Fibroblast of gingiva (primary cell): ENCODE measurements at places on chromosomes 7 and 10.

GRCh38 chr7:17523813-17524739 is 225.6 kb downstream of the AHR start:
- peak; percentile 81 for DNase-seq

GRCh38 chr10:26509307-26509706 is 71.2 kb downstream of the APBB1IP start:
- no peak for DNase-seq

DNA sequence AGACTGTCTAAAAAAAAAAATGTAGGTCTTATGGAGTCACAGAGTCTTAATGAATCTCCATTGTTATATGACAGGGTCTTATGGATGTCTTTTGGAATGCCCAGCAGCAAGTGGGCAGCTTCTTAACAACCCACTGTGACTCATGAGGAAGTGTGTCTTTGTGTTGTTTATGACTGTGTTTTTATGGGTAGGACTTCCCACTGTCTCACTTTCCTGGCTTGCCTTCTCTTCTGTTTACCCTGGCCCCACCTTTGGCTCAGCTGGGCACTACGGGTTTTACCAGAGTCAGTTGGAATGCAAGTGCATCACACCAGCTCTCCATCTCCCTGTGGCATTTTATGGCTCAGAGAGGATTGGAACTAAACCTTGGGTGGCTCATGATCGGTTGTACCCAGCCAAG is 580.5 kb downstream of the AUTS2 start:
- no peak for DNase-seq

- no peak for DNase-seq
Measured at GRCh38 chr7:2321020-2321419, 6.8 kb upstream of the SNX8 start.

GRCh38 chr10:101263150-101263752 is 34.0 kb upstream of the LBX1 start:
- no peak for DNase-seq

- DNase-seq = no peak
Measured at GRCh38 chr10:85581371-85581770, 785.2 kb downstream of the GRID1 start.

DNA sequence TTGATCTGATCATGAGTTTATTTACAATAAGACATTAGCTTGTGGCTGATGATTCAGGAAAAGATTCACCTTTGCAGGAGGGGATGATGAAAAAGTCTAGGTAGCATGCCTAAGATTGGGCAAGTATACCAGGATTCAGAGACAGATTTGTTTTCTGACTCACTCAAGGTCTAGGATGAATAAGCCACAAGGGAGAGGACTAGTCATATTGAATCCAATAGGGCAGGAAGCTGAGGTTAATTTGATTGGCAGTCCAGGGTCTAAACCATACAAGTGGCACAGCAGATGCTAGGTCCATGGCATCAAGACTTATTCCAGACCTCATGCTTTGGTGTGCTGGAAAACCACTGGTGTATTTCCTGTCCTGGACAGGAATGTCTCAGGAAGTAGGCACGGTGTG is 1133.4 kb downstream of the XPNPEP1 start:
- no peak for DNase-seq

- no peak for DNase-seq
Measured at GRCh38 chr10:120473593-120473992, 16.6 kb downstream of the PLPP4 start.

DNA sequence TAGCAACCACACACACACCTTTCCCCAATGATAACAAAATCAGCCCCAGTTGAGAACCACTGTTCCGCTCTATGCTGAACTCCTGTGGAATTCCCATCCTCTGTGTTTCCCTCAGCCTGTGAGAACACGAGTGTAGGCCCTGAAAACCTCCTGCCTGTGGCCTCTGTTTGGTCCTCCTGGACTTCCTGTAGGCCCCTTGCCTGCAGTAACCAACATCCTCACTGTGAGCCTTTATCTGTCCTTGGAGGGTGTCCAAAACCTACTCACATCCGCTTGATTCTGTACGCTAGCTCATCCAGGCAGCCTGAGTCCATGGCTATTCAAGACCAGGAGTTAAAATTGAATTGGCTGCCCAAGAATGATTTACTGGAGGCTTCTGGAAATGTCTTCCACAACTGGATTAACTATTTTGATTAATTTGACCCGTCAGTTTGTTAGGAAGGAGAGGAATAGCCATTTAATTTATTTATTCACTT is 149.8 kb downstream of the AKR1D1 start:
- no peak for DNase-seq

DNA sequence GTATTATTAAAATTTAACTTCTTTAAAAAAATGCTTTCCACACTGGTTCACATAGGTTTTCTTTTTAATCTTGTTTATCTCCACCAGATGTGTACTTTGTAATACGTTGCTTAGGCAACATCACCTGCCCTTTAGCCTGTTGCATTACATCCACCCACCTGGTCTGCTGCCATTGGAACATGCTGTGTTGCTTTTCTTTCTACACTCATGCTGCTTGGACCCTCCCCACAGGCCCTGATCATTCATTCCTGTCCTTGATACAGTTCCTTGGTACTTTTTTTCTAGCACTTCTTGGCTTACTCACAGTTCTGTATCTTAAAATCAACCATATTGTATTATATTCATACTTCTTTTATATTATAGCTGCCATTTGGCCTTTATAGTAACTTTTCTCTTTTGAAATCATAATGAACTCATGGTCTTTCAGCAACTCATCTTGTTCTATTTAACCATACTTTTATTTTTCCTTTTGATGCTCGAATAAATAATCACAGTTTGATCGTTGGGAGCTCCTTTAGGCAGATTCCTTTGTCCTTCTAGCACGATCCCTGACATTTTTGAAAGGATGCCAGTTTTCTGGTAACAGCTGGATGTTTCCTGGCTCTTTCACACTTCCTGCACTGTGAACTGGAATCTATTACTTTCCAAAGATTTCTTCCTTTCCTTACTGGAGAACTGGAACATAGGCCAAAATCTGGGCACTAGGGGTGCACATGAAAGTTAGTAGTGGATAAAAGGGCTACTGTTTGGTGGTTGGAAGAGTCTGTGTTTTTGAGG is 125.1 kb downstream of the CDK14 start:
- peak; percentile 78 for DNase-seq

DNA sequence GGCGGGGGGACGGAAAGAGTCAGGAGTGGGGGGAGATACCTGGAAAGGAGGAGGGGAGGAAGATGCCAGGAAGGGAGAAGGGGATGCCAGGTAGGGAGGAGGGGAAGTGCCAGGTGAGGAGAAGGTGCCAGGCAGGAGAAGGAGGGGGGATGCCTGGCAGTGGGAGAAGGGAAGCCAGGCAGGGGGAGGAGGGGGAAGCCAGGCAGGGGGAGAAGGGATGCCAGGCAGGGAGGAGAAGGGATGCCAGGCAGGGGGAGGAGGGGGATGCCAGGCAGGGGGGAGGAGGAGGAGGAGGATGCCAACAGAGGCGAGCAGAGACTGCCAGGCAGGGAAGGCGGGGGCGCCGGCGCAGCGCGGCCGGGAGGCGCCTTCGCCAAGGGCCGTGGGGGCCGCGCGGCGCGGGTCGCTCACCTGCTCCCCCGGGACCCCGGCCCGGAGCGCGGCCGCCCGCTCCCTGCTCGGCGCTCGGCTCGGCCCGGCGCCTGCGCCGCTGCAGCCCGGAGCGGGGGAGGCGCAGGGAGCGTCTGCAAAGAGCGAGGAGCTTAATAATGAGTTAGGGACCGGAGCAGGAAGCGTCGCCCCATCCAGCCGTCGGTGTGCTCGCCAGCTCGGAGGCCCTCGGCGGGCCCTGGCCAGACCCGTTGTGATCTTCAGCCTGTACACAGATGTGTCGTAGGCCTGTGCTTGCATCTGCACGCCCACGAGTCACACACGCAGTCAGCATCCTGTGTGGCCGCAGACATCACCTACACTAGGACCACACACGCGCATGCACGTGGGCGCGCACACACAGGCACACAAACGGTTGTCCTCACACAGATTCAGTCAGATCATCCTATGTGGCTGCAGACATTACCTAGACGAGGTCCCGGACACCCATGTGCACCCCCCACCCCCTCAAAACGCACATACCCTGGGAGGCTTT is 28.4 kb upstream of the SMARCD3 start:
- DNase-seq = peak; percentile 76

DNA sequence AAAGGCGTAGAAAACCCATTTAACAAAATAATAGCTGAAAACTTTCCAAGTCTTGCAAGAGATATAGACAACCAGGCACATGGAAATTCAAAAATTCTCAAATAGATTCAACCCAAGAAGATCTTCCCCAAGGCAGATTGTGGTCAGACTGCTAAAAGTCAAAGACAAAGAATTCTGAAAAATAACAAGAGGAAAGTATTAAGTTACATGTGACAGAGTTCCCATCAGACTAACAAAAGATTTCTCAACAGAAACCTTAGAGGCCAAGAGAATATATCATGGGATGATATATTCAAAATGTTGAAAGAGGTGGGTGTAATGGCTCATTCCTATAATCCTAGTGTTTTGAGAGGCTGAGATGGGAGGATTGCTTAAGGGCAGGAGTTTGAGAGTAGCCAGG is 59.8 kb downstream of the TMEM178B start:
- DNase-seq = peak; percentile 14

GRCh38 chr7:29962035-29962434 is 27.6 kb downstream of the SCRN1 start:
- no peak for DNase-seq

DNA sequence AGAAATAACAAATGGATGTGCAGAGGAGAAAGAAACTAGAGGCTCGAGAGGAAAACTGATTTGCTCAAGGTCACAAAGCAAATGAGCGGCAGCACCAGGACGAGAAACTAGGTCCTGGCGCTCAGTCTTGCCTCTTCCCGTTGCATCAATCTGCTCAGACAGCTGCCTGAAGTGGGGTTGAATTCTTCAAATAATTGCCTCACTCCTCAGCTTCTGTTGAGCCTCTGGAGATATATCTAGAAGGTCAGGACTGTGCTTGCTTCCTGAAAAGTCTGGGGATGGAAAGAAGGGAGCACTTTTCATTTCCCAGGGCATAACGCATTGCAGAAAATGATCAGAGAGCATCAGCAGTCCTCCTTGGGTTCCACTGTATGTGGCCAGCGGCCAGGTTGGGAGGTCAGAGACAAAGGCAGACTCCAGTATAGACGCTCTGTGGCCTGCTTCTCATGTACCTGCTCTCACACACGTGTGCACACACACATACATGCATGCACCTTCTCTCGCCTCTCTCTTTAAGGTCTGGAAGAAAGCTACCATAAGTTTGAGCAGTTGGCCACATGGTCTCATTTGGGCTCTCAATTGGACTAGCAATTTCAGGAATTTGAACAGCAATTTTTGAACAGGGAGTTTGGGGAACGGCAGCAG is 83.7 kb upstream of the DUSP5 start:
- peak; percentile 34 for DNase-seq

DNA sequence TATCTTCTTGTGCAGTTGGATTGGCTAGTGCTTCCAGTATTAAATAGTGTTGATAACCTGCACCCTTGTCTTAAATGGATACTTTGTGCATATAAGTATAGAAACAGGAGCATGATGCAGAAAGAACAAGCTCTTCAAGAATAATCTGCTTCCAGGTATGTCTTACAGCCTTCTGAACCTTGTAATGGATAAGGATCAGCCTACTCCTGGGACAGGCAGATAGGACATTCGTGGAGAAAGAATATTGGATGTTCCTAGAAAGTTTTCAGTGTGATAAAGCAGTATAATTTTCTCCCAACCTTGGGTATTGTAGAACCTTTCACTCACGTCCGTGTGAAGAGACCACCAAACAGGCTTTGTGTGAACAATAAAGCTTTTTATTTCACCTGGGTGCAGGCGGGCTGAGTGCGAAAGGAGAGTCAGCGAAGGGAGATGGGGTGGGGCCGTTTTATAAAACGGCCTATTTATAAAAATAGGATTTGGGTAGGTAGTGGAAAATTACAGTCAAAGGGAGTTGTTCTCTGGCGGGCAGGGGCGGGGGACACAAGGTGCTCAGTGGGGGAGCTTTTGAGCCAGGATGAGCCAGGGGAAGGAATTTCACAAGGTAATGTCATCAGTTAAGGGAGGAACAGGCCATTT is 27.2 kb downstream of the C1GALT1 start:
- no peak for DNase-seq

DNA sequence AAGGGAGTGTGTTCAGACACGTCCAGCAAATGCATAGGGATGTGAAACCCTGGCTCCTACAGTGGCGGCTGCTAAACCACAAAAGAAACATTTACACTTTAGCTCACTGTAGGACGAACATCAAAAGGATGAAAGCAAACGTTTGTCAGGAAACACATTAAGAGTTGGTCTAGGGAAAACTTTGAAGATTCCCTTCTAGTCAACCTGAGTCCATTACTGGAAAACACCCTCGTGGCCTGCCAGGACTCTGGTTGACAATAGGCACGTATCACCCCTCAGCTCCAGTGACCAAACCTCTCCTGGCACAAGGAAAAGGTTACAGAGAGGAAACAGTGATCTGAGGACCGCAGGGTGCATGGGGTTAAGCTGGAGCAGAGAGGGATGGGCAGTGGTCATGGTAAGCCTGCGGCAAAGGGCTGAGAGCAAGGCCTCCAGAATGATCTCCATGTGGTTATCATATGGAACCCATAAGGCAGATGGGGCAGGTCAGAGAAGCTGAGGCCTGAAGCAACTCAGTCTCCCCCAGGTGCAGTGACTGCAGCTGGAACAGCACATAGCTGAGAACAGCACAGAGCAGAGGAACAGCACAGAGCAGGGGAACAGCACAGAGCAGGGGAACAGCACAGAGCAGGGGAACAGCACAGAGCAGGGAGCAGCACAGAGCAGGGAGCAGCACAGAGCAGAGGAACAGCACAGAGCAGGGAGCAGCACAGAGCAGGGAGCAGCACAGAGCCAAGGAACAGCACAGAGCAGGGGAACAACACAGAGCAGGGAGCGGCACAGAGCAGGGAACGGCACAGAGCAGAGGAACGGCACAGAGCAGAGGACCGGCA is 49.9 kb downstream of the CHST15 start:
- no peak for DNase-seq

- DNase-seq = no peak
Measured at GRCh38 chr7:52355053-52355452, 680.4 kb upstream of the POM121L12 start.

DNA sequence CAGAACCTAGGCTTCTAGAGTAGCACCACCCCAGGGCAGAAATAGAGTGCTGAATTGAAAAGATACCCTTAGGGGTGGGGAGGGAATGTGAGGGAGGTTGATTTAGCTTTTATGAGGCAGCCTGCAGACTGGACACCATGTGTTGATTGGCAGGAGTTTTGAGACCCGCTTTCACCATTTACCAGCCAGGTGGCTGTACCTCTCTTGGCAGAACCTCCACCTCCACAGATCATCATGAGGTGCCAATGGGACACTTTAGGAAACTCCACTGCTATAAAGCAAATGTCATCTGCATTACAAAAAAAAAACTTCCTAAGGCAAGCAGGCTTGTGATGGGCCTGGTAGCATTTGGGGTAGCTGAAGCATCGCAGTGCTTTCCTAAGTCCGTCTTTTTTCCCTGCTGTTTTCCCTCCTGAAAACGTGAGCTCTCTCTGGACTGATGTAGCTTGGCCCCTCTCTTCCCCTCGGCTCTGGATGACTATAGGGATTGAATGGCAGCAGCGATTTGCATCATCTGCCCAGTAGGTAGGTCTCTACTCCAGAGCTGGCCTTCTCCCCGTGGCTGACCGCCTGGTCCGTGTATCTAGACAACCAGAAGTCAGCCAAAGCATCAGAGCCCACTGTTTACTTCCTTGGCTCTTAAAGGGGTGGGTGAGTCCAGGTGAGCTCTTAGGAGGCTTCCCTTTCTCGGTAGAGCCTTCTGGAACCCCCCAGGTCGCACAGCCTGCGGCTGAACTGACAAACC is 1.3 kb downstream of the PCBD1 start:
- no peak for DNase-seq

- DNase-seq = peak; percentile 79
Measured at GRCh38 chr7:81846398-81846797, 76.6 kb upstream of the HGF start.
